Uterus (tissue), 4 donors: ENCODE measurements at places on chromosomes 4 and X. TPM values are rescaled to one million over a fixed set of nuclear protein-coding genes. Genes with fewer than 3 reads are reported as not detected.

The SYTL4 gene
- total RNA-seq, result 169 TPM

The XAGE1A gene
- total RNA-seq, result not detected

The F8A3 gene
- total RNA-seq, result 2.6 TPM

The PNMA6A gene
- 7.7 TPM for total RNA-seq

The GUCY1A1 gene
- total RNA-seq, result 23.8 TPM

The GAGE12H gene
- not detected for total RNA-seq

The CSAG2 gene
- not detected for total RNA-seq

The SORBS2 gene
- 118 TPM for total RNA-seq

The MAGEA2B gene
- total RNA-seq, result not detected

The EFHC2 gene
- 5.3 TPM for total RNA-seq

The FTSJ1 gene
- total RNA-seq, result 74.7 TPM

The TLR3 gene
- 2.9 TPM for total RNA-seq

The SMIM43 gene
- total RNA-seq, result not detected

The POU4F2 gene
- not detected for total RNA-seq

The POF1B gene
- 1.0 TPM for total RNA-seq

The CPLX1 gene
- total RNA-seq, result 0.14 TPM

The TREX2 gene
- not detected for total RNA-seq

The GRIA3 gene
- total RNA-seq, result not detected

The PDZD4 gene
- total RNA-seq, result 2.6 TPM

The GABRB1 gene
- 1.5 TPM for total RNA-seq

The FRMPD4 gene
- total RNA-seq, result not detected

The HTR2C gene
- not detected for total RNA-seq

The TENM3 gene
- total RNA-seq, result 5.9 TPM

The DACH2 gene
- total RNA-seq, result 8.6 TPM

The KCND1 gene
- 0.29 TPM for total RNA-seq

The PITX2 gene
- not detected for total RNA-seq

The TMPRSS11D gene
- not detected for total RNA-seq

The PASD1 gene
- total RNA-seq, result not detected

The PLAC8 gene
- total RNA-seq, result 6.3 TPM

The PGK1 gene
- 121 TPM for total RNA-seq

The MAOA gene
- total RNA-seq, result 13.2 TPM

The TCEAL9 gene
- total RNA-seq, result 95.6 TPM
